Stimulated activated CD4-positive, alpha-beta T cell treated with anti-CD3 and anti-CD28 coated beads, Interleukin-1b, Interleukin-23, amount 100 ng/mL, for 48 hours (primary cell): ENCODE measurements at places on chromosomes 11 and 22.

- no peak for DNase-seq
Observed at GRCh38 chr22:36715647-36716046, 12.1 kb upstream of the CACNG2 start.

- DNase-seq = no peak
Observed at GRCh38 chr11:78685156-78685555, 110.5 kb upstream of the NARS2 start.

- DNase-seq = no peak
Observed at GRCh38 chr22:40042312-40042711, 47.6 kb downstream of the FAM83F start.

GRCh38 chr22:17241576-17242330, 22.5 kb upstream of the ADA2 start:
- DNase-seq = no peak

GRCh38 chr11:125923012-125923579, 18.8 kb downstream of the DDX25 start:
- peak; percentile 46 for DNase-seq

GRCh38 chr11:73204711-73205121, 13.4 kb upstream of the P2RY2 start:
- DNase-seq = no peak

GRCh38 chr11:110295531-110296225, 736 bp downstream of the RDX start:
- peak; percentile 44 for DNase-seq

- DNase-seq = no peak
Observed at GRCh38 chr11:36314434-36314767, 18.3 kb downstream of the PRR5L start.

DNA sequence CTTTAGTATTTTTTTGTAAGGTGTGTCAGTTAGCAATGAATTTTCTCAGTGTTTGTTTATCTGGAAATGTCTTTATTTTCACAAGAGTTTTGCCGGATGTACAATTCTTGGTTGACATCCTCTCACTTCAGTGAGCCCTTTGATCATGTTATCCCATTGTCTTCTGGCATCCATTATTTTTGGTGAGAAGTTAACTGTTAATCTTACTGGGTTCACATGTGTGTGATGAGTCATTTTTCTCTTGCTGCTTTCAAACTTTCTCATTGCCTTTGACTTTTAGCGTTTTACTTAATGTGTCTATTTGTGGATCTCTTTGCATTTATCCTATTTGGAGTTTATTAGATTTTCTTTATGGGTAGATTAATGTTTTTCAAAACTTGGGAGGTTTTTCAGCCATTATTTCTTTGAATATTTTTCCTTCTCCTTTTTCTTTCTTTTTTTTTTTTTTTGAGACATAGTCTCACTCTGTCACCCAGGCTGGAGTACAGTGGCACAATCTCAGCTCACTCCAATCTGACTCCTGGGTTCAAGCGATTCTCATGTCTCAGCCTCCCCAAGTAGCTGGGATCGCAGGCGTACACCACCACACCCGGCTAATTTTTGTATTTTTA, 100.5 kb upstream of the RRM1 start:
- DNase-seq = no peak

- peak; percentile 94 for DNase-seq
Observed at GRCh38 chr22:41699264-41700107, at the start of gene MEI1. Gene MEI1 (plus strand): TSS chr22:41699503. CDS start chr22:41699539, 36 bp downstream.

DNA sequence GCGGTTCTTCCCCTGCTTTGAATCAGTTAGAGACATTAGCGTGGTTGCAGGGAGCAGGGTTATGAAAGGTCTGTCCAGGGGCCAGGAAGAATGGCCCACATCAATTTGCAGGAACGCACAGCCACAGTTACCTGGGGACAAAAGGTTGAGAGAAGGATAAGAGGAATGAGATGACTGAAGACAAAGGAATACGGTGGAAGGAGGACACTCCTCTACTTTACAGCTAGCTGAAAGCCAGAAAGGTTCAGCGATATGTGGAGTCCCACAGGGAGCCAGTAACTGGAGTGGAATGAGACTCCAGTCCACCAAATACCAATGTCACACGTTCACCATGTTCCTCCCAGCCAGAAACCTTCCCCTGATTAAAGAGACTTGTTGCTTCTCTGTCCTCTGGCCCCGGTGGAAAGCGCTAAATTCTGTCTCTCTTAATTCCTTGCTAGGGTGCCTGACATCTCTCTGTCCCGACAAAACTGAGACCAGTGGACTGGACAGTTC, 10.7 kb downstream of the XNDC1N start:
- no peak for DNase-seq

- no peak for DNase-seq
Observed at GRCh38 chr22:23113067-23113846, 28.5 kb downstream of the RSPH14 start.

DNA sequence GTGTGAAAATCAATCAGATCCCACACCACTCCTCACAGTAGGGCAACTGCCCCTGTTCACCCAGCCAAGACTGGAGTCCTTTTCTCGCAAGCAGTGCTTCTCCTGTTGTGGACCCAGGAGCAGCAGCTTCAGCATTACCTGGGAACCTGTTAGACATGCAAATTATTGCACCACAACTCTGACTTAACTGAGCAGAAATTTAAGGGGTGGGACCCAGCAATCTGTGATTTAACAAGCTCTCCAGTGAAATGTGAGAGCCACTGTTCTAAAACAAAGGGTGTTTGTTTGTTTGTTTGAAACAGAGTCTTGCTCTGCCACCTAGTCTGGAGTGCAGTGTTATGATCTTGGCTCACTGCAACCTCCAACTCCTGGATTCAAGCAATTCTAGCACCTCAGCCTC, 591.4 kb downstream of the SOX6 start:
- no peak for DNase-seq

DNA sequence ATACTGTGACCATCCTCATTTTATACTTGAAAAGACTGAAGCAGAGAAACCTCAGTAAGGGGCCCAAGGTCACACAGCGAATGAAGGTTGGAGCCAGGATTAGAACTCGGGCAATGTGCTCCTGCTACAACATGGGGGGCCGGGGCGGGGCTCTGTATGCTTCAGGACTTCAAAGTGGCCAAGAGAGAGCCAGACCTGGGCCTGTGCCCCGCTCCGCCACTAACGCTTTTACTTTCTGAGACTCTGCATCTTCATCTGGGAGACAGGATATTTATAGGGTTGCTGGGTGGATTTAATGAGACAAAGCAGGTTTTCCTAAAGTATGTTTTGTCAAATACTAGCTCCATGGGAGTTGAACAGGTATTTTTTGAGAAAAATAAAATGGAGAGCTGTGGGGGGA, 33.9 kb upstream of the LYVE1 start:
- no peak for DNase-seq

DNA sequence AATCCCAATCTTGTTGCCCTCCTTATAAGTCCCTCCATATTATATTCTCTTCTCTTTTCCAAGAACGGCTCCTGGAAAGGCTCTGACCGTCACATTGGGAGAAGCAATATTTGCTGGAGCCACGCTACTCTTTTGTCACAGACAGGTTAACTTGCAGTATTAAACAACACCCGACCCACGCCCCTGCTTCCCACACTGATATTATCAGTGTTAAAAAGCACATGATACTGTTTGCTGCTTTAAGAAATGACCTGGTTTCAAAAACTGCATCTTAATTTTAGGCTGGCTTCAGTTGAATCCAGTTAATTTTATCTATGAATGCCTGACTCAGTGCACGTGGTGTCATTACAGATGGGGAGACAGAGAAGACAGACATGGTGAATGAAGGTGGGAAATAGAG, 3.1 kb downstream of the FLI1 start:
- no peak for DNase-seq

- DNase-seq = no peak
Observed at GRCh38 chr11:122076512-122077120, 39.4 kb downstream of the BLID start.

GRCh38 chr11:12223771-12224536, 113.6 kb downstream of the MICAL2 start:
- no peak for DNase-seq

GRCh38 chr11:1557904-1558774, 13.9 kb downstream of the DUSP8 start:
- DNase-seq = no peak

DNA sequence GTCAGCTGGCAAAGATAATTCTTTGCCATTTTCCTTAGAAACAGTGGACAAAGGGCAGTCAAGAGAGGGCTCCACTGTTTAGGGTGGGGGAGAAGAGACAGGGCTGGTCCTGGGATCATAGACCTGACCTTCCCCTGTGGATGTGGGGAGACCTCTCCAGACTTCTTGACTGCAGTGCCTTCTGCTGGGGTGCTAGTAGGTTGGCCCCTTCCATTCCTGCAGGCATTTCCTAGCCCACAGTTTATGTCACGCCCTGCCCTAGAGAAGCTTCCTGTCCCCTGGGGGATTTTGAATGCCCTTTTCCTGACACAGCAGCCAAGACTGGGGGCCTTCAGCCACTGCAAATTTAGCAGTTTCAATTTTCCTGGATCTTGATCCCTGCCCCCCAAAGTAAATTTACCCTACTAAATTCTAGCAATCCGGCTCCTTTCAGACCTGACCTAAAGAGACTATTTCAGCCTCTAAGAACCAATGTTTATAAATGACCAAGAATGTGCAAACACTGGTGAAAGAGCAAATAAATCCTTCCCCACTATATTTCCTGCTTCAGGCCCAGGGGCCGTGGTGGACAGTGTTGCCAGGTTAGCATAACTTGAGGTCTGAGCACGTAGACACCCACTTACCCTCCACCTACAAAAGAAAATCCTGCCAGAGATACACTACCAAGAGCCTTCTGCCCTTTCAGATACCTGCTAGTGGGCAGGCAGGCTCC, 58.4 kb downstream of the PPFIBP2 start:
- no peak for DNase-seq

- peak; percentile 63 for DNase-seq
Observed at GRCh38 chr11:6606471-6607189, 3.1 kb downstream of the ILK start.

DNA sequence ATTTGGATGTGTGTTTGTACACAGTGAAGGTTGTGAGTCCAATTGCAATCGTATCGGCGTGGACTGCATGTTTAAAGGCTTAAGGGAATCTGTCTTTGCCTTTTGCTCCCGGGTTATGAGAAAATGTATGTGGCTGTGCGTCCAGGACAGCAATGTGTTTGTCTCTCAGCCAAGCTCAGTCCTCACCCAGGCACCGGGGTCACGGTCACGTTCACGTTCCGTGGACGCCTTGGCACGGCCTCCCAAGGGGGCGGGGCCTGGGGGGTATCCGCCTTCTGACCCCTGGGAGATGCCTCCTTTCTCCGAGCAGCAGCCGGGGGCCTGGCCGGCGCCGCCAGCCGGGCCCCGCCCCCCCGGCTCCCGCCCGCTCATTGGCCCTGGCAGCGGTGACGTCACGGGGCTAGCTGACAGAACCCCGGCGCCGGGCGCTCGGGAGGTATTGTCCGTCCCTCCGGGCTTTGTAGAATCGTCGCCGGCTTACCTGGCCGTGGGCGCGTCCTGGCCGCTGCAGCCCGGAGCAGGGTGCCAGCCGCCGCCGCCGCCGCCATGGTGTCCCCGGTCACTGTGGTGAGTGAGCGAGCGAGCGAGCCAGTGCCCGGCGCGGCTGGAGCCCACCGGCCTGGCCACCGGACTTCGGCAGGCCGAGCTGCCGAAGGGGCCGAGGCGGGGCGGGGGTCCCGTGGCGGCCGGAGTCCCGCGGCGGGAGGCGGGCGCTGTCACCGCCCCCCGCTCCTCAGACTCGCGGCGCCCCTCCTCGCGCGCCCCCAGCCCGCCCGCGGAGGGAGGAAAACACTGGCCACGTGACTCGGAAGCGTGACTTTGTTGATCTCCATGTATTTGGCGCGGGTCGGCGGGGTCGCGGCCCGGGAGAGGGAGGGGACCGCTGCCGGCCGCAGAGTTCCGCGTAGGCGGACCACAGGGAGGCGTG, at the start of gene TMEM86A:
TSS of gene TMEM86A (plus strand) at position 439 of the 928 bp plus-strand sequence. CDS start at position 547, 108 bp downstream.
- DNase-seq = peak; percentile 87

DNA sequence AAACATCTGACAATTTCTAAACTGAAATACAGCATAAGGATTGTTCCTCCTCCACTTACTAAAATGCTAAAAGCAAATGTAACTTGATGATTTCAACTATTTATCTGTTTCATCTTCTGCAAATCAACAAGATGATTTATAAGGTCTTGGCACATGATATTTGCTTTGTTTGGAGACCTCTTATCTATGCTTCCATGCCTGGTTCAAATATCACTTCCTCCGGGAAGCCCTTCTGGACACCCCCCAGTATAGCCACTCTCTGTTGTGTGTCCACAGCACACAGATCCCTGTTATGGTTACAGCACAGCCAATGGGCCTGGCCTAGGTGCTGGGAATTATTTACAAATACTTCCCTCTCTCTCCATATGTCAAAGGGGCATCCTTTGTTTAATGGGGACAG, 114.8 kb downstream of the C11orf58 start:
- no peak for DNase-seq

DNA sequence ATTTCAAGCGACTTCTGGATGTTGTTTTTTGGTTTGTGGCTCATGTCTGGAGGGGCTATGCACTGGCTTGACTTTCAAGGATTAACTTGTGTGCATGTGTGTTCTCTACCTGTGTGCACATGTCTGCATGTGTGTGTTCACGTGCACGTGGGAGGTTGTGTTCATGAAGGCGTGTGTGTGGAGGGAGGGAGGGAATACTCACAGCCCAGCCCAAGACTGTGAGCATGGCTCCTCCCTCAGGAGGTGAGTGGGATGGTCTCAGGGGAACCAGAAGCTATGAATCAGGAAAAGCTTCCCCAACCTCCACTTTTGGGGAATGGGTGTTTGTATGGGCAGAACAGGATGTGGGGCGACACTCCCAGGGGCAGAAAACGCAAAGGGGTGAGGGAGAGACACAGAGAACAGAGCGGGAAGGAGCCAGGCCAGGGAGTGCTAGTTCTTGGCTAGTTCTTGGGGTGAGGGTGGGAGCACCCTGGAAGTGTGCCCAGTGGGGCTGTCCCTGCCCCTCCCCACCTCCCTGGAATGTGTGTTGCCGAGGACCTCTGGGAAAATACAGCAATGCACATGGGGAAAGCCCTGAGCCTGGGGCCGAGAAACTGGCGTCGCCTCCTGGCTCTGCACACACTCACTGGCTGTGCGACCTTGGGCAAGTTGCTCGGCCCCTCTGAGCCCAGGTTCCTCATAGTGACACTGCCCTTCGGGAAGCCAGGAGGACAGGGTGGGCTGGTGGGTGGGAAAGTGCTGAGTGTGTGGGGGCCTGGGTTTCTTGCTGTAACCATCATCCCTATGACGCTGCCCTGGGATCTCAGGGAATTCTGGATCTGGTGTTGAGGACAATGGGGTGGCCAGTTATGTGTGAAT, 16.9 kb upstream of the ALX4 start:
- no peak for DNase-seq

DNA sequence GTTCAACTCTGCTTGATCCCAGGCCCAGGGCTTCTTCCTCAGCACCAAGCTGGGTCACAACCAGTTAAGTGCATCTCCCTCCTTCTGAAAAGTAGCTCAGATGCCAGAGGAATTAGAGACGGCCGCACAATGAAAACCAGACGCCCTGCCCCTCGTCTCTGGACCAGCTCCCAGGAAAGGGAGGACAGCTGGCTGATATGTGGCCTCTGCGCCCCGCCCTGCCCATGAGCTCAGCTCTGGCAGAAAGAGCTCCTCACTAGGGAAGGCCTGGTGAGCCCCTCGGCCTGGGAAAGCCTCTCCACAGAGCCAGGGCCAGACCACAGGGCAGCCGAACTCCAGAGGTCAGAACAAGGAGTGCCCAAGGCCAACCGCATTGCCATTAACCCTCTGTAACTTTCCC, 18.1 kb upstream of the SCGB1A1 start:
- no peak for DNase-seq

- no peak for DNase-seq
Observed at GRCh38 chr11:87397011-87397865, 359.5 kb downstream of the TMEM135 start.
